ENCODE measurements at places on chromosomes 6 and 20.

GRCh38 chr20:1809611-1810510 is 85.3 kb upstream of the SIRPA start:
- no peak for DNase-seq

- DNase-seq, result no peak
These were observed 66.1 kb upstream of the EMILIN3 start for GRCh38 chr20:41432746-41433145.

- no peak for DNase-seq
These were observed 92.4 kb downstream of the PSMG4 start for GRCh38 chr6:3351105-3351676.

- no peak for DNase-seq
These were observed 208.0 kb upstream of the KCNQ5 start for GRCh38 chr6:72413884-72414283.

DNA sequence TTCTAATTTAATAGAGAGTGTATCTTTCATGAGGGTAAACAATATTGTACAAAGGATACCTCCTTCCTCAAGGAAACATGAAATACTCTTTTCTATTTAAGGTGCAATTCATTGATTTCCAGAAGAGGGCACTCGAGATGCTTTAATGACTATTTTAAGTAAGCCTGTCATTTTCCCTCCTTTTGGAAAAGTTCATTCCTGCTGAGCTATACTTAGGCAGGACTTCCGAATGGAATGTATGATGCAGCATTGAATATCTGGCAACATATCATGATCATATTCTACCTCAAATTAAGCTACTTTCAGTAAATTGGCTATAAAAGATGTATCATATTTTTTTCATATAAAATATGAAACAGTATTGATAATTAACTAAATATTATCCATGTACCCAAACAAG is 5.0 kb downstream of the DST start:
- DNase-seq, result no peak

DNA sequence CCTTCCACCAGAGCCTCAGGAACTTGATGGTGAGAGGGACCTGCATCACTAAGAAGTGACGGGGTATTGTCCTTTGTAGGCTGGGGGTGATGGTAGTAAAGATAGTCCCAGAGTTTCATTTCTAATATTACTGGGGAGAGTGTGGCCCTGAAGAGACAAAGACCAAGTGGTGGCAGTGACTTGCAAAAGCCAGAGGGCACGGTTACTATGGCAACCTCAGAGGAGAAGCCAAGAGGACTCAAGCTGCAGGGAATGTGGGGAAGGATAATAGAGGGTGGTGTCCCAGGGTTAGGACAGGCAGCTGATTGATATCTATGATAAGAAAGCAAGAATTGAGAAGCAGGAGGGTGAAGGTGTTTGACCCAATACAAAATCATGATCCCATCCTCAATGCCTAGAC is 42.5 kb downstream of the HLA-G start:
- no peak for DNase-seq

DNA sequence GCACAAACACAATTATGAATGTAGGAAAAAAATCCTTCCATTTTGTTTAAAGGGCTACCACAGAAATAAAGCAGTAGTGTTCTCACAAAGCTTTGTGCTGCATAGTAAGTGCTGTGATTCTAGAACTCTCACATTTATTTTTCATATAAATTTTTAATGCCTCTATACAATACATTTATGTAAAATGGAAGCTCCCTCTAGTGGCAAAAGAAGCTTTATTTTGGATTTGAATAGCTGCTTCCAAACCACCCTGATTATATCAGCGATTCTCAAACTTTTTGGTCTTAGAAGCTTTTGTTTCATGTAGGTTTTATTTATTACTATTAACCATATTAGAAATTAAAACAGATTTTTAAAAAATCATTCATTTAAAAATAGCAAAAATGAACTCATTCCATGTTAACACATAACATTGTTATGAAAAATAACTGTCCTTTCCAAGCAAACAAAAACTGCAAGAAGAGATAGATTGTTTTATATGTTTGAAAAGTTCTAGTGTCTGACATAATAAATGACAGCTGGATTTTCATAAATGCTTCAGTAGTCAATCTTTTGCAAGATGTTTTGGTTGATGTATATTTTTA is 38.4 kb downstream of the HS3ST5 start:
- DNase-seq, result no peak

DNA sequence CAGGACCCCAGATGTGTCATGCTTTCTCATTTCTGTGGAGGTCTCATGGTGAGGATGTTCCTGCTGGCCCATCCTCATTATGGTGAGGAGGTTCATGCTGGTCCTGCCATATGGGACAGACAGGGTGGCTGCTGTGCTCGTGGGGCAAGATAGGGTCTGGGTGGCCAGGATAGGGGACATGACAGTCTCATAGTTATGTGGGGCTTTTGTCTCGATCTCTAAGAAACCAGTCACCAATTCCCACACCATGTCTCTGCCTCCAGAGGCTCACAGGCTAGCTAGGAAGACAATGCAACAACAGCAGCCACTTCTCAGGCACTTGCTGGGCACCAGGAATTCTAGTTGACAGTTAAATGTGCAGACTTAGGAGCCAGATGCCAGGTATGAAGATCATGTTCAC is 4.2 kb upstream of the MAPK13 start:
- no peak for DNase-seq

DNA sequence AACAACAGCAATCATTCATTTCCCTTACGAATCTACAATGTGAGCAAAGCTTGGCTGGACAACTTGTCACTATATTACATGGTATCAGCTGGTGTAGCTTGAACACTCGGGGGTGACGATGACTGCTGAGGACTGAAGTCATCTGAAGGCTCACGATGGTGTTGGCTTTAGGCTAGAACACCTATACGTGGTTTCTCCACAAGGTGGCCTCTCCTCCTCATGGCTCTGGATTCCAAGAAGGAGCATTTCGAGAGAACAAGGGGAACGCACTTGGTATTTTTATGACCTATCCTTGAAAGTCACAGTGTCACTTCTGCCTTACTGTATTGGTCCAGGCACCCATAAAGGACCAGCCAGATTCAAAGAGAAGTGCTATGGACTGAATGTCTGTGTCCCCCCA is 37.5 kb upstream of the ADGRF1 start:
- no peak for DNase-seq

GRCh38 chr6:129598244-129599187 is 111.5 kb downstream of the ARHGAP18 start:
- DNase-seq, result no peak

GRCh38 chr6:34584694-34585093 is 28.6 kb upstream of the SPDEF start:
- DNase-seq, result no peak

- no peak for DNase-seq
These were observed 209.6 kb downstream of the CDH26 start for GRCh38 chr20:60167812-60168211.

DNA sequence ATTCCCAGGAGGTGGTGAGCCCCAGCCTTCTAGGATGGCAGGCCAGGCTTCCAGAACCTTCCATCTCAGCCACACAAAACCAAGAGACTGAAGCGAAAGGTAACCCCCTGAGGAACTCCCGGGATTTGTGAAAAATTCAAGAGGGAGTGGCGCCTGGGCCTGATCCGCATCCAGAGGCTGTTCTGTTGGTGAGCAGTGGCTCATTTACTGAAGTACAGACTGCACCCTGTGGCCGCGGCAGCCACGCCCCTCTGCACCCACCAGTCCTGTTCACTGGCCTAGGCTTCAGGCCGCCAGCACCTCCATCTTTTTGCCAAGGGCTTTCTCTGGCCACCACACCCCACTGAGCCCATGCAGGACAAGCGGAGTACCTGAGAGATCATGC is 79.1 kb upstream of the PTPN1 start:
- DNase-seq, result no peak

DNA sequence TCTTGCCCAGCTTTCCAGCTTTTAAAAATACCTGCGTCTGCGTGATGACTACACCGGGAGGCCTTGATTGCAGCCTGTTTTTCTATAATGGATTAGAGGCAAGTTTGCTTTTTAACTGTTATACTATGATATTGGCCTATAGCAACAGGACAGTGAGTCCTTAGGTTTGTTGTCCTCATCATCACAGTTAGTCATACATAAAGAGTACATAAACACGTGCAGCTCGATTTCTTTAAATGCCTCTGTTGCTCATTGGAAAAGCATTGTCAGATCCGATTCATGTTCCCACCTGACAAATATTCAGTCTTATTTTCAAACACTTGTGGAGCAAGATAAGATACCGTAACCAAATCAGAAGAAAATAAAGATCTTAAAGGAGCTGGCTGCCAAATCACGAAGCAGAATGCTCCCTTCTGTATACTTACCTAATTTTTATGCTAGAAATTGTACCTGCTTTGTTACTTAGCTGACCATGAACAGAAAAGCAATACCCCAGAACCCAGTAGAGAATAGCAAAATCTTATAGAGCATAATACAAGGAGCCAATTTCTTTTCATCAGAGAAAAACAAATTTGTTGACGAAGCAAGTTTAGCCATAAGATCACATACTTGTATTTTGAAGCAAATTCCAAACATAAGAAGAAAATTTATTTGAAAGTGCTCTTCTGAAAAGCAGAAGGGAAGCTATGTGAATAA is 100.4 kb downstream of the TMEM200A start:
- no peak for DNase-seq

DNA sequence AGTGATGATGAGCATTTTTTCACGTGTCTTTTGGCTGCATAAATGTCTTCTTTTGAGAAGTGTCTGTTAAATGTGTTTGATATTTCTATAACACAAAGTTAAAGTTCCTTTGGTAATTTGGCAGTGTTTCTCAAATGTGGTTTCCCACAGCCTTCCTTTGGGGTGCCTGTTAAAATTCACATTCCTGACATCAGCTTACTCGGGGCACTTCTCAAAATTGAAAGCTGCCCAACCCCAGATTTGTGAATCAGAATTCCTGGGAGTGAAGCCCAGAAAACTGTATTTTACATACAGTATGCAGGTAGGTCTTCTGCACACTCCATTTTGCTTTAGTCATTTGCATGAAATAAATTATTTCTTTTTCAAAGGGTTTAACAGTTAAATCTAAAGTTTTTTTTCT is 207.9 kb downstream of the GMPR start:
- no peak for DNase-seq

GRCh38 chr20:50286174-50286511 is 95.5 kb downstream of the CEBPB start:
- no peak for DNase-seq

DNA sequence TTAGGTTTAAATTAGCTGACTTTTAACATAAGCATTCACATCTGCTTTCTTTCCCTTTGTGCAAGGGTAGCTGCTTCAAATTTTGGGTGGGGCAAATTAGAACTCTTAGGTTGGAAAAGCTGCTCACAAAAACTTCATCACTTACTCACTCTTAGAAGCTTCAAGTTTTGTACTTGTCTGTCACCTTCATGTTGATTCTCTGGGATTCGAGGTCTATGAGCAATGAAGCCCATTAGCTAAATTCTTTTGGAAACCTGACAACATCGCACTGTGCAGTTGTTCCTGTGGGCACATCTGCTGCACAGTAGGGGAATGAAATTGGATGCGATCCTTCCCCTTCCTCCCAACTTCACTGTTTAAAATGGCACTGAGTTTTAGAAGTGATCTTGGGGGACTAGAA is 156.1 kb downstream of the UBE3D start:
- no peak for DNase-seq

DNA sequence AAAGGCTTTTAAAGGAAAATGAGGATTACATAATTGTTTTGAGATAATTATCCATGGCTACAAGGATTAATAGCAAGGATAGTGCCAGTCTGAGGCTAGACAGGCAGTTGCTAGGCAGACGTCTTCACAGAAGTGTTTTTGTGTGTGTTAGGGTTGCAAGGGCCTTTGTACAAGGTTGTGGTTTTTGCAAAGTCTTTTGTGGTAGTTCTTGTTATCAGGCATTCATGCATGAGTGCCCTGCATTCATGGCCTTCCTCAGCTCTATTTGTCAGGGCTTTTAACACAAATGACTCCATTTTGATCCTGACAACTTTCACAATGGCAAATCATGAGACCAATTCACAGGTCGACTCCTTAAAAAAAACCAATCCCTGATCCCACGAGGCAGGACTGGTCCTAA is 68.1 kb upstream of the TXNDC5 start:
- no peak for DNase-seq

GRCh38 chr20:59822291-59823029 is 111.0 kb downstream of the SYCP2 start:
- no peak for DNase-seq

All from stimulated activated CD8-positive, alpha-beta memory T cell treated with anti-CD3 and anti-CD28 coated beads, Interleukin-15, amount 100 ng/mL, for 4 hours (primary cell).